ENCODE measurements at places on chromosomes 3 and 15.
A peak's percentile ranks its signal among the peaks of the same experiment; 100 is the strongest.

- no peak for DNase-seq
Measured at GRCh38 chr15:29936353-29937049, 114.2 kb upstream of the TJP1 start.

- DNase-seq: no peak
Measured at GRCh38 chr15:35992791-35993190, 446.8 kb upstream of the DPH6 start.

DNA sequence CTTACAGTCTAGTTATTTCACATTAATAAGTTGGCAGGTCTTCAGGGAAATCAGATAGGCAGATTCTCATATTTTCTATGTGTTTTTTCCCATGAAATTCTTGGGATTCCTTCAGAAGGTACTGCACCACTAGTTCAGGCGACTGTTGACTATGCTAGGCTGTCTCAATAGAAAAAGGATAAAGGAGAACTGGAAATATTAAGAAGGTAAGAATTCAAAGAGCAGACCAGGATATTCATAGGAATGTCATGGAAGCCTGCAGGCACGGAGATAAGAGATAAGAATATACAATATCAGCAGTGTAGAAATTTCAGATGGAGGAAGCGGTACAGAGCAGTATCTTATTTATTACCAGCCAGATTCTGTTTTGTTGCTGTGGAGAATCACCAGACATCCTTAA, 432.1 kb upstream of the MDFIC2 start:
- no peak for DNase-seq

- no peak for DNase-seq
Measured at GRCh38 chr3:133396906-133397305, 3.0 kb upstream of the BFSP2 start.

DNA sequence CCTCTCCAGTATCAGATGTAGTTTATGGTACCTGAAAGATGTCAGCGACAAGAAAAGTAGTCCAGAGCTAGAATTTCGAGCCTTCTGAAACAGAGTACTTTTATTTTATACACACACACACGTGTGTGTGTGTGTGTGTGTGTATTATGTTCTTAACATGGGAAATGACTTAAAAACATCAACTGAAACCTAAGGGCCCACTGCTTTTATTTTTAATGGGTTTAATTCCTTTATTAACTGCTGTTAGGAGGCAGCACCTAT, 1.9 kb downstream of the TCF12 start:
- no peak for DNase-seq

- no peak for DNase-seq
Measured at GRCh38 chr3:152505926-152506325, 237.2 kb downstream of the MBNL1 start.

DNA sequence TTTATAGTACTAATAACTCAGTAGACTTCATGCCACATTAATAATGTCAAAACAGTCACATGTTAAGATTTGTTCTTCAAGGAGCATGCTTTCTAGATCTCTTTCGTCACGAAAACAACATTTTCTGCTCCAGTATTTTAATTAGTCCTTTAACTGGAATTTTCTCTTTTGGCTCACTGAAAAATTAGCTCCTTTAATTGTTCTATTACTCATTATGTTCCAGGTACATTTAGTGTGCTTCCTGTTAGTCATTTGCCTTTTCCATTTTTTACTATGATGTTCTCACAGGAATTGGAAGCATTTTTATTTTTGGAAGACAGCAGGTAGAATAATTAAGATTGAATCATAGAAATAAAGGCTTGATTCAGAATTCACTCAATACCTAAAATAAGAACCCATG, 111.2 kb downstream of the SLC9A9 start:
- DNase-seq: no peak

DNA sequence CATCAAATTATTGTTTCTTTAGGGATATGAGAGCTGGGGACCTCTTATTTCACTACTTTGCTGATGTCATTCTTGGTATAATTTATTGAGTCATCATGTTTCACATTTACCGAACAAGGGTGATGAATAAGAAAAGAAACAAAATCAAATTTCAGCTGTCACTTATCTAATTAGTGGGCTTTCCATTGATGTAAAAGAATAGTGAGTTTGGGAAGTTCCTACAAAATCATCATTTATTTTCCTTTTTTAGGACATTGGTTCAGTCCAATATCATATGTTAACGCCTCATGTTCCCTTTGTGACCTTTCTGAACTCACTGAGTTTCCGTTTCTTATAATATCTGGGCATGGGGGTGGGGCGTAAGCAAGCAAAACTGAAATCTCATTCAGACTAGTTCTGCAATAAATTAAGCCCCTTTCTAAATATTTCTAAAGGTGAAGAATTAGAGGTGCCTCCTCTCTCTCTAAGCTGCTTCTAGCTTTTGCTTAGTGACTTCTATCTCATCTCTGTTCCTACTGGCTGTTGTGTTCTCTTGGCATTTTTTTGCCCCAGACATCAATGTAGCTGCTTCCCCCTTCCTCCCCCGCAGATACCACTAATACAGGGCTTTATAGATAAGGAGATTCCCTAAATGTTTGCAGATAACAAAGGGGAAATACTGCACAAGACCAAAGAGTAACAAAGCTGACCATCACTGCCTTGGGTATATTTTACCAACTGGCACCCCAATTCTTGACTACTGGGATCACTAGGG, 238.0 kb upstream of the CTNNB1 start:
- DNase-seq: no peak

- DNase-seq: no peak
Measured at GRCh38 chr15:87268675-87269074, 987.9 kb downstream of the NTRK3 start.

DNA sequence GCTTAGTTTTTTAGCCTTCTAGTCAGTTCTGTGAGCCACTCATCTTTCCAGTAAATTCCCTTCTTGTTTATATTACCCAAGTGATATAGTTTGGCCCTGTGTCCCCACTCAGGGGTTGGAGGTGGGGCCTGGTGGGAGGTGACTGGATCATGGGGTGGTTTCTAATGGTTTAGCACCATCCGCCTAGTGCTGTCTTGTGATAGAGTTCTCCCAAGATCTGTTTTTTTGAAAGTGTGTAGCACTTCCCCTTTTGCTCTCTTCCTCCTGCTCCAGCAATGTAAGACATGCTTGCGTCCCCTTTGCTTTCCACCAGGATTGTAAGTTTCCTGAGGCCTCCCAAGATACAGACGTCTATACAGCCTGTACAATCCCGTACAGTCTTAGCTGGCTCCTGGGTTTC, 53.7 kb upstream of the INO80 start:
- DNase-seq: no peak

GRCh38 chr3:31813686-31814085, 167.4 kb downstream of the OSBPL10 start:
- no peak for DNase-seq

GRCh38 chr3:185316740-185317412, 46.1 kb upstream of the MAP3K13 start:
- DNase-seq: peak; percentile 47
